Erythroblast (primary cell): ENCODE measurements at places on chromosomes 2 and 18.

- DNase-seq: peak; percentile 86
Measured at GRCh38 chr2:8536686-8537561, 144.9 kb upstream of the ID2 start.

GRCh38 chr2:204888222-204888621 is 342.9 kb downstream of the PARD3B start:
- DNase-seq: no peak

DNA sequence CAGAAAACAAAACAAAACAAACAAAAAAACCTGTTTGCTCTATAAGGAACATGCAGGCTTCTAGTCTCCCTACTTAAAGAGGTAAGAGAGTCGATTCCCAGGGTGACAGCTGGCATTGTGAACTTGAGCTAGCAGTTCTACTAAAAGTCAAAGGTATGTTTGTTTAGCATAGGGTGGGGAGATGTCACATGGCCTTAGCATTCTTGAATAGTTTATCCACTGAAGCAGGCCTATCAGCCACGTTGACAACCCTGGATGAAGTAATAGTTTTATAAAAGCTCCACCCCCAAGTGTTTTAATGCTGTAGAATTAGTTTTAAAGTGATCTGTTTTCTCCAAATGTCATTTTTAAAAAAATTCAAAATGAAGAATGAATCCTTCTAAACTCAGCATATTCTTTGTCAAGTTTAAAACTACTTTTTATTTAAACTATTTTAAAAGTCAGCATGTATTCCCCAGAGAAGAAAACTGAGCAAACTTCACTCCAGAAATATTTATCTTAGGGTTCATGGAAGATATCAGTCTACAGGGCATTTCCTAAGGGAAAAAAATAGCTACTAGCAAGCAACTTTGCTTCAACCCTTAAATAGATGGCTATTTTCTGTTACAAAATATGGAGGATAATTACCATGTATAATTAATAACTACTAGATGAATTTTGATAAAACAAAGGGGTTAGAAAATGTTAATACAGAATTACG is 1.7 kb downstream of the MYOM1 start:
- DNase-seq: no peak

DNA sequence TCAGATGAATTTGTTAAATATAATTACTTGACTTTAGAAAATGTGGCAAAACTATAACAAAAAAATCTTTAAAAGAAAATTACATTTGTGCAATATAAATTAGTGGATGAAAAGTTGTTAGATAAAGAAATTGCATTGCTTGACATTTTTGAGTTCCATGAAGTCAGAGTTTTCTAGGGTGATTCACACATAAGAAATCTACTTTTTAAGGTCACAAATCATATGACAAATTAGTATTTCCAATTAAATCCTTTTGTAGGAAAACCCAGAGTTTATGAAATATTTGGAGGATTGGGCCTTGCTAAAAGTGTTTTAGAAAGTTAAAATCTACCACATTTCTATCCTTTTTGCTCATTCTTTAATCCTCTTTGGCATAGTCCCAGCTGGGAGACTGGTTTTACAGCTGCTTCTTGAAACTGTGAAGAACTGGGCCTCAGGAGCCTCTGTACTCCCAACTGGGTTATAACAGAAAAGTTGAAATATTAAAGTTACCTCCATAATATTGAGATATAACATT is 289.2 kb downstream of the LRRTM4 start:
- no peak for DNase-seq

DNA sequence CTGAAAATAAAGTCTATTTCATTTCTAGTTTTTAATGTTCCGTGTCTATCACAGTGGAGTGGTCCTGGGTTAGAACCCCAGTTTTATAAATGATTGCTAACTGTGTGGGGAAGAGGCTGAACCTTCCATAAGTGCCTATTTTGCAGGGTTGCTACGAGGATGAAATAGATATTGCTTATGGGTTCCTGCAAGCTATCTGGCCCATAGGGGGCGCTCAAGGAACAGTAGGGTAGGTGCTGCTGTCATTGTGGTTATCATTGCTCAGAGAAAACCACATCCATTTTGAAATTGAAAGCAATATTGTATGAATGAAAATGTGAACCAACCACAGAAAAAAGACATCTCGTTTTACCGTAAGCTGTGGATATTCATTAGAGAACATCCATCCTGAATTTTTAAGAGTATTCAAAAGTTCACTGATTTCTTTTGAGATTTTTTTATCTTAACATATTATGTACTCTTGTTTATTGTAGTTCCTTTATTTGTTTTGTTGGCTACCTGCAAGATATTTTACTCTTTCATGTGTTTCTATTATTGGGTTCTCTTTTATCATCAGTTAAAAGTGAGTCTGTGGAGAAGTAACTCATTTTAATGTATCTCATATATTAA is 261.6 kb downstream of the NAPG start:
- peak; percentile 92 for DNase-seq
